Sciatic nerve (tissue), 2 donors: ENCODE measurements at places on chromosomes 6 and 20.

- DNase-seq = no peak
These were observed 493.3 kb downstream of the ADGRB3 start for GRCh38 chr6:69128411-69128810.

- DNase-seq = no peak
These were observed 42.7 kb downstream of the ADGRF5 start for GRCh38 chr6:46879003-46879402.

- no peak for DNase-seq
These were observed 53.7 kb upstream of the TMX4 start for GRCh38 chr20:8073024-8073832.

DNA sequence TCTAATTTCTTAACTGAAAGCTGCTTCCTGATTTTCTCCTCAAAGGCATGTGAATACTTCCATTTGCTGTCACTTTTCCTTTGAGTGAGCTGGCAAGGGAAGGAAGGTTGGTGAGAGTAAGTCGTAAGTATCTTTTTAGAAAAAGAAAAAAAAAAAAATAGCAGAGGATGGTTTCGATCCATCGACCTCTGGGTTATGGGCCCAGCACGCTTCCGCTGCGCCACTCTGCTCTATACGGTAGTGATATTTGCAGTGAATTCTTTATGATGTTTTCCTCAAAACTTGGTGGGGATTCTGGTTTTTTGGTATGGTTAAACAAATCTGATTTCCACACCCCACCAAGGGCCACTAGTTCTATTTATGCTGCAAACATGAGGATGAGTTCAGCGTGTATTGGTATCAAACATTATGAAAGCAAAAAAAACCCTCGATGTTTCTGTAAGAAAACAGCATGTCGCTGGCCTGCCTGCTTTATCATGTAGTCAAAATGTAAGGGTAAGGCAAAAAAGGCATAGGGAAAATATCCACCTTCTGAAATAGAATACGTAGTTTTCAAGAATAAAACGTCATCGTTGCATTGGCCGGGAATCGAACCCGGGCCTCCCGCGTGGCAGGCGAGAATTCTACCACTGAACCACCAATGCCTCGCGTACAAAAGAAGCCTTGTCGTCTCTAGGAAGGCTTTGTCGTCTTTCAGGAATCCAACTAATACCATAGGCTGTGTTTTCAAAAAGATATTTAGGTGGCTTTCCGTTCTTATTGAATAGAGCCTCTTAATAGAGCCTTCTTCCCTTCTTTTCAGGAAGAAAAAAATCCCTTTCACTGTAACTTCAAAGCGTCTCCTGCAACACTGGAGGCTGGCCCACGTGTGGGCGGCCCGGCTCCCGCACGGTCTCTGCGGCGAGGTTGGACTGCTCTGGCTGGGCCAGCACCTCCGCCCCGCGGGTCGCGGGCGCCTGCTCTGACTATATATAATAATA, 9.6 kb downstream of the OR2B2 start:
- DNase-seq = peak; percentile 91

- DNase-seq = no peak
These were observed 150.5 kb upstream of the PRSS16 start for GRCh38 chr6:27096834-27097511.

- DNase-seq = no peak
These were observed 142.7 kb upstream of the SULF2 start for GRCh38 chr20:47927944-47928343.
